ENCODE measurements at places on chromosomes 13 and 19.

DNA sequence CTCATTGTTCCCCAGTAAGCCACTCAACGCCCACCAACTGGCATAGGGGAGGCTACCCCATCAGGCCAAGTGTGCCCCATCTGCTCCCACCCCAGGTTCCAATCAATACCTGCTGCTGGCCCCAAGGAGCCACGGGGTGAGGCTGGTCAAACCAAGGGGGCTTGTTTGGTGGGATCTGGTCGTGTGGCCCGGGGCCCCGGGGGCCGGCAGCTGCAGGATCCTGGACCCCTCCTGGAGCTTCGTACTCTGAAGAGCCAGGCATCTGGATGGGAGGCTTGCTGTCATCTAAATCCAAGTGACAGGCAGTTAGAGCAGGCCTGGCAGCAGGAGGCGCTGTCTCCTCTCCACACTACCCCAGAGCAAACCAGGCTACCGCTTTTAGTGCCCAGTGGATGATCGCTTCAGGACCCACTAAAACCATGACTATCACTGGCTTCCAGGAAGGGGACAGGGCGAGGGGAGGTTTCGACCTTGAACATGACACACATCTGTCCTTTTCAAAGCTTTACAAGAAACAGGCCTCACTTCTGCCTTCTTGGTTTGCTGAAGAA is 14.2 kb downstream of the CHERP start:
- peak; percentile 20 for DNase-seq

GRCh38 chr13:72656357-72656756 is 71.1 kb downstream of the MZT1 start:
- no peak for DNase-seq

GRCh38 chr19:522726-523125 is 8.8 kb upstream of the CDC34 start:
- DNase-seq: no peak

- DNase-seq: no peak
Measured at GRCh38 chr19:55099557-55100506, 17.6 kb downstream of the PPP1R12C start.

DNA sequence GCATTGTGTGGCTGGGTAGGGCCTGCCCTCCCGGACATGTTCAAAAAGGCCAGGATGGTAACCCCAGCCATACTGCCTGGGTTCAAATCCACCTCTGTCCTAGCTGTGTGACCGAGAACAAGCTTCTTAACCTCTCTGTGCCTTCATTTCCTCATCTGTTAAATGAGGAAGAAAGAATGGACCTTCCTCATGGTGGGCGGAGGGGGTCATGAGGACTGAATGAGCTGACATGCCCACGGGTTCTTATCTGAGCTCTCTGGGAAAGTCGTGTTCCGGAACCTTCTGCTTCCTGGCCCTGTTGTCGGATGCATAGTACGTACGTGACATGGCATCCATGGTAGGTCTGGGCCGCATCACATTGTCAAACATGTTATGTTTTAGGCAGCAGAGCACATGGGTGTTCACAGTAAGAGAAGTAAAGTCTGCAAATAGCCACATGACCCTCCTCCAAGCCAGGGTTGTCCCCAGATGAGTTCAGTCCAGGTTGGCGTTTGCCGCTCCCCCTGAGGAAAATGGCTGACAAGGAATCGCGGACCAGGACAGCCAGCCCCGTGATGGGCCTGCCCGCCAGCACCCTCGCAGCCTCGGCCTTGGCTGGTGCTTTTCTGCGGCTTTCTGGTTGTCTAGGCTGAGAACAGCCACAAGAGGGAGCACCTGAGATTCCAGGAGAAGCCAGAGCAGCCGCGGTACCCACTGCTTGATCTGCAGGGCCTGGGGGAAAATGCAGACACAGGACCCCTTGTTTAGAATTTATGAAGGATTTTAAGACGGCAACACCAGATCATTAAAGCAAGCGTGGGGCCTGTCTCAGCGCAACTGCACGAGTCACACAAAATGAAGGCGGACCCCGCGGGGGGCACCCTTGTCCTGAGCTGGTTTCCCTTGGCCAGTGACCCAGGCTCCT is 2.4 kb upstream of the NTN5 start:
- DNase-seq: peak; percentile 67

DNA sequence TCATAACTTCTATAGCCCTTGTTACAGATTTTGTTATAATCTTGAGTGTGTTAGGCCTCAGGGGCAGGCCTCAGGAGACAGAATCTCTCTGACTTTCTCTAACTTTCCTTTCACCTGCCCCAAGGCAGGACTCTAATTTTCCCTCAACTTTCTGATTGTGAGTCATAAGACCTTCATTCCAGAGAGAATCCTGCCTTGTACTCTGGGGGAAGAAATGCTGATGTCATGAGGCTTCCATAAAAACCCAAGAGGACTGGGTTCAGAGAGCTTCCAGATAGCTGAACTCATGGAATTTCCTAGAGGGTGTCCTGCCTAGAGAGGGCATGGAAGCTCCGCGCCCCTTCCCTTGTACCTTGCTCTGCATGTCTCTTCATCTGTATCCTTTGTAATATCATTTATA is 5.3 kb upstream of the KBTBD6 start:
- DNase-seq: no peak

- DNase-seq: peak; percentile 79
Measured at GRCh38 chr19:9914315-9915207, 21.8 kb downstream of the OLFM2 start.

DNA sequence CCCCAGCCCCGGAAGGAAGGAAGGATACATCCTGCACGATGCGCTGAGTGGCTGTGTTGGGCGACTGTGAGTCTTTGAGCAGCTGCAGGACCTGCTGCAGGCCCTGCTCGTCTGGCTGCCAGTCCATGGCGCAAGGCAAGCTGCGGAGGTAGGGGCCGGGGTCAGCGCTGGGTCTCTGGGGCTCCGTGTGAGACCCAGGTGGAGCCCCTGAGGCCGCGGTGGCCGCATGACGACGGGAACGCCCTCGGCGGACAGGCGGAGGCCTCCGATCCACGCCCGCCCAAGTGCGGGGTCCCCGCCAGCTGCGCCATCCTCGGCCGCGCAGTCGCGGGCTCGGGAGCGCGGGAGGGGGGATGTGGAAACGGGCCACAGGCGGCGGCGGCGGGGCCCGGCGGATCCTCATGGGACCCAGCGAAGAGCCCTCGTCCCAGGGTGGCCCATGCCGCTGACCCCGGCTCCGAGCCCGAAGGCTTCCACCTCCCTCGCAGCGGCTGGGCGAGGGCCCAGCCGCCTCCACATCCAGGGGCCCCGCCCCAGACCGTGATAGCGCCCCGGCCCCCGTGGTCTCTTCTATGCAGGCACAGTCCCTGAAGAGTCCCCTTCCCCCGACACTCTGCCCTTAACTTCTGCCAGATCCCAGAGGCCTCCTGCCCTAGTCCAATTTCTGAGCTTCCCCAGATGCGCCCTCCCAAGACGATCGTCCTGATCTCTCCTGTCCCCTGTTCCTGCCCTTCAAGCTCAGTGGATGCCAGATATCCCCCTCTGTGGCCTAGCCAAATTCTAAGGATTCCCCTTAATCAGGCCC is 2.7 kb downstream of the TNPO2 start:
- DNase-seq: no peak

- no peak for DNase-seq
Measured at GRCh38 chr13:108943842-108944241, 314.4 kb downstream of the MYO16 start.

- DNase-seq: no peak
Measured at GRCh38 chr13:36358175-36358718, 12.1 kb upstream of the SPART start.

DNA sequence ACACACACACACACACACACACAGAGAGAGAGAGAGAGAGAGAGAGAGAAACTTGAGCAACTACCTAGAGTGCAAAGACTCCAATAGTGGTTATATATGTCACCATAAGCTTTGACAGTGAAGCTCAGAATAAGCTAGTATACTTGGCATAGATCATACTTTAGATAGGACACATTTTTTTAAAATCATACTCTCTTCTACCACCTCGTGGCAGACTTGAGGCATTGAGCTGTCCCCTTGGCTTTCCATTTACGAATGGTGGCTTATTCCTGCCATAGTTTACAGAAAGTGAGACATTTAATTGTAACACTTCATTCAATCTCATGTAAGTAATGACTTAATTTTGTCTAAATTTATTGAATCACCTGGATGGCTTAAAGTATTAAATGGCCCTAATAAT is 108.2 kb downstream of the EDNRB start:
- DNase-seq: no peak

GRCh38 chr19:5585461-5586299 is 17.9 kb upstream of the TINCR start:
- peak; percentile 28 for DNase-seq

DNA sequence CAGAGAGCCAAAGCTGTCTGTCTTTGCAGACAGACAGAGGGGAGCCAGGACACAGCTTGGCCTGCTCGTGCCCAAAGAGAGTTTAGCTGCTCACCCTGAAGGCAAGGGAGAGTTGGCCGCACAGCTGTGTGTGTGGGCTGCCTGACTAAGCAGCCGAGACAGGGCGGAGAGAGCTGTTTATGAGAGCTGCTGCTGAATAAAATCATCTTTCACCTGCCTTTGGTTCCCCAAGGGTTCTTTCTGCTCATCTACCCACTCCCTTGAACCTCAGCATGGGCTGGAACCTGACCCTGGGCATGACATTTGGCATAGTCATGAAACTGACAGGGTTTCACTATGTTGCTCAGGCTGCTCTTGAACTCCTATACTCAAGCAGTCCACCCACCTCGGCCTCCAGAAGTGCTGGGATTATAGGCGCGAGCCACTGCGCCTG is 98.2 kb downstream of the RBM26 start:
- no peak for DNase-seq

GRCh38 chr19:9498183-9498902 is at the start of gene ZNF560:
TSS of gene ZNF560 (minus strand) at chr19:9498616. CDS start at chr19:9475313, 23,303 bp downstream.
- no peak for DNase-seq

- DNase-seq: peak; percentile 99
Measured at GRCh38 chr19:6737284-6737872, at the start of gene GPR108. TSS of gene GPR108 (minus strand) at chr19:6737580. CDS start at chr19:6737576, 4 bp downstream.

DNA sequence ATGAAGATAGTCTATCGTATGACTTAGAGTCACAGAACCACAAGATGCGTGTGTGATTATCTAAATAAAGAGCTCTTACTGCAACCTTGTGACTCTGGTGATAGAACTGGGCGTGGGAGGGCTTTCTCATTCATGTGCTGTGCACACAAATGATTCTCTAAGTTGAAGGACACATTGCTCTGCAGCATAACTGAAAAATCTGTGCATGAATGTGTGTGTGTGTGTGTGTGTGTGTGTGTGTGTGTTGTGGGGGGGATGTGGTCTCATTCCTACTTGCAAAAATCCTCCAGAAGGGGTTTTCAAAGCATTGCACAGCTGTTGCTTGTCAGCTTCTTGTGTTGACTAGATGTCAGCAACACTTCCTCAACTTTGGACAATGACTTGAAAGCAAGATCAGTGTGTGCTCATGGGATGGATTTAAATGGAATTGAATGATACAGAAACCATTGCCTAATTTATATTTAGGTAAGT is 22.4 kb downstream of the LRCH1 start:
- no peak for DNase-seq

- DNase-seq: no peak
Measured at GRCh38 chr13:94776956-94777355, 64.6 kb upstream of the SOX21 start.

- DNase-seq: no peak
Measured at GRCh38 chr13:112062072-112062567, 4.8 kb upstream of the SOX1 start.

DNA sequence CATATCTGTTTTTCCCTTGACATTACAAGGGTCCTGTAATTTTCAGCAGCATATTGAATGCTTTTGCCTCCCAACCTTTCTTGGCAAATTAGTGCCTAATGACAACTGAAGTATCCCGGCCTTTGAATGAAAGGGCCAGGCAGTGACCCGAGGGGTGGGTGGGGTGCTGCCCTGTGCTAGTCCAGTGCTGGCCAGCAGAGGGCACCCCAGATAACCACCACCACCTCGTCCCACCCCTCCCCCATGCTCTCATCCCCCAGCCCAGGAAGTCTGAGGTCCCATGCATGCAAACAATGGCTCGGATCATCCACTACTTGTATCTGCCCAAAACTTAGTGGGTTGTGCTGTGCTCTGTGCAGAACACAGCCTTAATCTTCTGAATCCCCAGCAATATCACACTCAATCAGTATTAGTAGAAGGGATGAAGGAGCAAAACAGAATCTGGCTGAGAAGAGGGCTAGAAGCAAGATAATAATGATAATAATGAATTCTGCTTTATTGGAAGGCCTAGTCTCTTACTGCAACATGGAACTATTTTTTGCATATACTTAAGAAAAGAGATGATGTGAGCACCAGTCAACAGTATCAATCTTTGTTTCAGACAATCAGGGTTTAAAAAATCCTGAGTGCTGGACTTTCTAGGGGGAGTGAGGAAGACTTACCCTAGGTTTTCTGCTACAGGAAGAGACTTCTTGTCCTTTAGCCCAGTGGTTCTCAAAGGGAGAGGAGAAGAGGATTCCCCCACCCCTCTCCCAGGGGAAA is 3.8 kb downstream of the ATP12A start:
- DNase-seq: peak; percentile 35

GRCh38 chr19:11248852-11249251 is 9.4 kb downstream of the ANGPTL8 start:
- DNase-seq: no peak

GRCh38 chr13:55887561-55887960 is 1253.2 kb upstream of the PRR20A start:
- DNase-seq: no peak

Measured in stimulated activated naive CD4-positive, alpha-beta T cell treated with Interleukin-2 at 50 U/mL for 16 hours (primary cell).